ENCODE measurements at places on chromosomes 12 and 14.

GRCh38 chr12:4421590-4422031 is 24.0 kb downstream of the FGF6 start:
- no peak for ATAC-seq

- ATAC-seq = no peak
Observed at GRCh38 chr14:26765301-26765700, 167.5 kb upstream of the NOVA1 start.

DNA sequence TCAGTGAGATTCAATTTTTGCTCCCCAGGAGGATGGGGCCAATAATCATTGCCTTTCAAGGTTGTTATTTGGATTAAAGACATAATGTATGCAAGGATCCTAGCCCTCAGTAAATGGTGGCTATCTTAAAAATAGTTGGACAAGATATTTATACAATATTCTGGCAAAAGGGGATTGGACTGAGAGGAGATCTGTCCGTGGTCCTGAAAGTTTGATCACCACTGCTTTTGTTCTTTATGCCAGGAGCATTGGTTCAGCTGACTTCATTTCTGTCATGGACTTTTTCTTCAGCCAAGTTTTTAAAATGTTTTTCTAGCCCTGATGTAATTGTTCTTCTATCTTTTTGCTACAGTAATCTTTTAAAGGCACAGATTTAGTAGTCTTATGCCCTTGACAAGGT is 70.2 kb upstream of the TCL1A start:
- ATAC-seq = no peak

GRCh38 chr14:79328863-79329262 is 882.4 kb downstream of the DIO2 start:
- ATAC-seq = no peak

- peak; percentile 89 for ATAC-seq
Observed at GRCh38 chr12:99984271-99985128, at the start of gene ANKS1B. Gene ANKS1B, minus strand, starts transcription at chr12:99984936. Its CDS starts 699 bp downstream, at chr12:99984237.

DNA sequence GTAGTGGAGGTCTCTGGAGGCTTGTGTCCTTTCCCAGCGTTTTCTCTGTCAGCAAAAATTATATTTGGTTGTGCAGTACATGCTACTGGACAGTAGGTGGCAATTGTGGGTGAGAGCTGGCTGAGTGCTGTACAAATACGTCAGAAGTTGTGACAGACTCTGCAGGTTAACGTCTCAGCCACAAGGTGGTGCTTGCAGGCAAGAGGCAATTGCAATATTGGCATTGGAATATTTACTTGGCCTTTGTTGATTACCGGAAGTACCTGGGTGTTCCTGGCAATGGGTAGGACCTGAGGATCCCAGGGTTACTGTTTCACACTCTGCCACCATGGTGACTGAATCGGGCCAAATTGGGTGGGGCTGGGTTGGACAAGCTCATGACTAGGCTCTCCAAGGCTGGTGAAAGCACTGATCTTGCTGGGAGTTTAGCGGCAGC is 333.9 kb upstream of the LMO3 start:
- ATAC-seq = no peak

- ATAC-seq = peak; percentile 62
Observed at GRCh38 chr12:53596920-53597363, 29.2 kb downstream of the ATF7 start.

GRCh38 chr12:79409562-79409961 is 281.2 kb downstream of the PAWR start:
- peak; percentile 32 for ATAC-seq

Measured in gastroesophageal sphincter (tissue), 4 donors.